Myocyte (in vitro differentiated cells): ENCODE measurements at places on chromosomes 13 and 19.

- DNase-seq, result no peak
Observed at GRCh38 chr13:35988648-35989081, 142.5 kb downstream of the DCLK1 start.

GRCh38 chr13:24905242-24905641, 141.3 kb downstream of the RNF17 start:
- DNase-seq, result no peak

DNA sequence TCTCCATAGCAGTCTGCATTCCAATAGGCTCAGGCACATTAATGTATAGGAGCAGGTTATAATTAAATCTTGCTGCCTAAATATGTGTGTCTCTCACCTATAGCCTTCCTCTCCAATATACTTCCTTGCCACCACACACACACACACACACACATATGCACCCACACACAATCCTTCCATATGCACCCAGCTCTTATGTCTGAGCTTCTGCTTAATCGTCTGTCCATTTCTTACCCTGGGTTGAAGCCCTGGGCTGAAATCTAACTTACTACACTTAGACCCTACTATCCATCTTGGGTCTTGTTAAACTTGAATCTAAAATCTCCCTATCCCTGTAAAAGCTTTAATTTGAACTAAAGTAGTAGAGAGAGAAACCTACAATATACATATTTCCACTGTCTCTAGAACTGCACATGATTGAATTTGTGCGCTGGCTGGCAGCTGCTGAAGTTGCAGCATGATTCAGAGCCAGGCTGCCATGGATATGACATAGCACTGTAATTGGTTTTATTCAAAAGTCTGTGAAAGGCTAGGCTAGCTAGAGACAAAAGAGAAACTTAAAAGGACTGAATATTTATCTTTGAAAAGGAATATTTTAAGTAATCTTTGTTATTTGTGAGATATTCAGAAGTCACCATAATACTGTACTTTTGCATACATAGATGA, 25.7 kb upstream of the FREM2 start:
- DNase-seq, result peak; percentile 9

DNA sequence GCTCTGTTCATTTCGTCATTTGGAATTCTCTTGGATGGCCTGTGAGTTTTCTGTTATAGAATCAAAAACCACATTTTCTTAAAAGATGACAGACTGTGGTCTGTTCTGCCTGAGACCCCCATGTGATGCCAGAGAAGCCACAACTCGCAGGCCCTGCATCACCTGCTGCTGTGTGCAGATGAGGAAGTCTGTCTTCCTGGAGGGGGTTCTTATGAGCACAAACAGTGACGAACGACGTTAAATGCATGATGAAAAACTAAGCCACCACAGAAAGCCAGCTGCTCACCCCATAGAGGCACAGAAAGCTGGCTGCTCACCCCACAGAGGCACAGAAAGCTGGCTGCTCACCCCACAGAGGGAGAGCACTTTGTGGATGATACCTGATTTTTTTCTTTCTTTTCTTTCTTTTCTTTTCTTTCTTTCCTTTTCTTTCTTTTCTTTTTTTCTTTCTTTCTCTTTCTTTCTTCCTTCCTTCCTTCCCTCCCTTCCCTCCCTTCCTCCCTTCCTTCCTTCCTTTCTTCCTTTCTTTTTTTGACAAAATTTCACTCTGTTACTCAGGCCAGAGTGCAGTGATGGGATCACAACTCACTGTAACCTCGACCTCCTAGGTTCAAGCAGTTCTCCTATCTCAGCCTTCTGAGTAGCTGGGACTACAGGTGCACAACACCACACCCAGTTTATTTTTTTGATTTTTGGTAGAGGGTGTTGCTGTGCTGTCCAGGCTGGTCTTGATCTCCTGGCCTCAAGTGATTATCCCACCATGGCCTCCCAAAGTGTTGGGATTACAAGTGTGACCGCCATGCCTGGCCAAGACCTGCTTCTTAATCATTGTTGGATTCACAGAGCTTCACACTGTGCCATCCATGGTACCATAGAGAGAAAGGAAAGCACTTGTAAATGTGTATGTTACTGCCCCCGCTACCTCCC, 1191.4 kb downstream of the UQCRFS1 start:
- DNase-seq, result no peak

GRCh38 chr13:33459702-33460101, 174.1 kb upstream of the STARD13 start:
- no peak for DNase-seq

GRCh38 chr13:112690283-112690929, 568 bp downstream of the ATP11A start:
- DNase-seq, result peak; percentile 50

GRCh38 chr19:53471916-53472315, 4.4 kb downstream of the ZNF813 start:
- no peak for DNase-seq
